ENCODE measurements at places on chromosomes 2 and 18.

DNA sequence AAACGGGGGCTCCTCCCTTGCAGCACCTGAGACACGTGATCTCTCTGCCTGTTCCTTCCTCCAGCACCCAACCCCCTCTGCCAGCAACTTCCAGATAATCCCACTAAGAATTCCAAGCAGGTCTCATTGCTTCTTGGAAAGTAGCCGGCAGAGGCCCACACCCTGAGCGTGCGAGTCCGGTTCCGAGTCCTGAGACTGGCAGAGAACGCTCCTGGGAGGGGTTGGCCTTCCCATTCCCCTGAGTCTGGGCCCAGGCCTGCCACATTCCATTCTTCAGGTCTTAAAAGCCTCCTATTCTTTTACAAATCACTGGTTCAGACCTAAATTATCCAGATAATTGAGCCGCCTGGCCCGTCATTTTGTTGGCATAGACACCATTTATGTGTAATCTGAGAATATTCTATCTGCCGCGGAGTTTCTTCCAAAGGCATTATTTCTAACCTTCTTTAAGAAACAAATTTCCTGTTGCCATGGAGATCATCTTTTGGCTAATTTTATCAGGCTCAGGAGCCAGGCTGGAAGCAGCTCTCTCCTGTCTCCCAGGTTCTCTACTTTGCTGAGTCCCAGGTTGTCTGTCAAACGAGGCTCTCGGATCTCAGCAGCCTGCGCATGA, 165.4 kb downstream of the MYCN start:
- no peak for DNase-seq

- DNase-seq: no peak
These were observed 460 bp upstream of the ZBTB7C start for GRCh38 chr18:48409591-48410094.

DNA sequence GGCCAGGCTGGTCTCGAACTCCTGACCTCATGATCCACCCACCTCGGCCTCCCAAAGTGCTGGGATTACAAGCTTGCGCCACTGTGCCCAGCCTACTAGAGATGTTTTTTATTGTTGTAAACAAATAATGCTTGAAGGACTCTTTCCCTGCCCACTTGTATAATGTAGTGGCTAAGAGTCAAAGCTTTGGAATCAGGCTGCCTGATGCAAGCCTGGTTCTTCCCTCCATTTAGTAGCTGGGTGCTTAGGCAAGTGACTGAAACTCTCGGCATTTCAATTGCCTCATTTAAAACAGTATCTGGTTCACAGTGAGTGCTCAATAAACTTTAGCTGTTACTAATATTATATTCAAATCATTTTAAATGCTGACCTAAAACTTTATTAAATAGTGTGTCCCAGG, 264.0 kb upstream of the FBXO11 start:
- DNase-seq: no peak

DNA sequence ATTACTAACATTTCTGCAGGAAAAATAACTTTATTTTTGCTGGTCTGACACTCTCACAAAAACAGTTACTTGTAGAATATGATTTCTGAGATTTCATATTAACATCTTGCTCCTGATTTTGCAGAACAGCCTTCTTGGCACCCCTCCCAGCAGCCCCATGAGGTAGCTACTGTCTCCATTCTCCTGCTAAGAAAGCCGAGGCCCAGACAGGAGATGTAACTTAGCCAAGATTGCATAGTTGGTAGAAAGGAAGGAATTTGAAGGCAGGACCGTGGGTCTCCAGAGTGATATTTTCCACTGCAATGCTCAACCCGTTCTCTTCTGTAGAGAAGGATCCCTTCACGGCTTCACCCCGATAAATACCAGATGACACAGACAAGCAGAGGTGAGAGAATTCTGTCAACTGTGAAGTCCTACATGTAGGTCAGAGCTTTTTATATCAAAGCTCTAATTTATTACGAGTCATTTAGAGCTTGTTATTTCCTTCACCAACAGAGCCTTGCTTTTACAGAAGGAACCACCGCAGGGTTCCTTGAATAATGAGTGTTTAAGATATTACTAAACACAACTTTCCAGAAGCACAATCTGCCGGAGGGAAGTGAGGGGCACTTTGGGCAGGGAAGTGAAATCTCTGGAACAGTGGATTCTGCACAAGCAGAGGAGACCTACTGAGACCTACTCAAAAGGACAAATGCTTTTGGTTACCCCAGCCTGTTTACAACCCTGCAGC, 48.0 kb upstream of the MYCN start:
- DNase-seq: no peak

DNA sequence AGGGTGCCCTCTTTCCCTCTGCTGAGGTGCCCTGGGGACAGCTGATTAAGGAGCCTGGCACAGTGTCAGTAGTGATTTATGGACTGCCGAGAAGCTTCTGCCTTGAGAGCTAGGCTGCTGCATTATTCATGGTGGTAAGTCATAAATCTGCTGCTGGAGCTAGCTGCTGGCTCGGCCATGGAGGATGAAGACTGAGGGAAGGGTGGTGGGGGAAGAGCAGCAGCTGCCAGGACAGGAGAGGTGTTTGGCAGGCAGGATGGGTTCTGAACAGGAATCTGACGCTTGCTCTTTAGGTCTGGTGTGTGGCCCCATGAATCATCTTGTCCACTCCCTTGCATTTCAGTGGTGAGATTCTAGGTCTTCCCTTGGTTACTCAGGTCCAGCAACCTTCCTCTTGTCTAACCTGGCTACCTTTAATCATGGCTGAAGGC, 296.3 kb downstream of the DYSF start:
- no peak for DNase-seq

- DNase-seq: no peak
These were observed 35.2 kb downstream of the ST3GAL5 start for GRCh38 chr2:85853499-85854165.

GRCh38 chr18:26480897-26481795, 67.2 kb downstream of the KCTD1 start:
- DNase-seq: no peak

- no peak for DNase-seq
These were observed 800 bp downstream of the TTC21B start for GRCh38 chr2:165952741-165953211.

GRCh38 chr2:9538000-9538507, 17.6 kb downstream of the ADAM17 start:
- DNase-seq: no peak

Data from stimulated activated CD4-positive, alpha-beta T cell treated with anti-CD3 and anti-CD28 coated beads, Interleukin-15, amount 100 ng/mL, for 1 hour (primary cell).